8988T (cell line): ENCODE measurements at places on chromosomes 11 and 22.

DNA sequence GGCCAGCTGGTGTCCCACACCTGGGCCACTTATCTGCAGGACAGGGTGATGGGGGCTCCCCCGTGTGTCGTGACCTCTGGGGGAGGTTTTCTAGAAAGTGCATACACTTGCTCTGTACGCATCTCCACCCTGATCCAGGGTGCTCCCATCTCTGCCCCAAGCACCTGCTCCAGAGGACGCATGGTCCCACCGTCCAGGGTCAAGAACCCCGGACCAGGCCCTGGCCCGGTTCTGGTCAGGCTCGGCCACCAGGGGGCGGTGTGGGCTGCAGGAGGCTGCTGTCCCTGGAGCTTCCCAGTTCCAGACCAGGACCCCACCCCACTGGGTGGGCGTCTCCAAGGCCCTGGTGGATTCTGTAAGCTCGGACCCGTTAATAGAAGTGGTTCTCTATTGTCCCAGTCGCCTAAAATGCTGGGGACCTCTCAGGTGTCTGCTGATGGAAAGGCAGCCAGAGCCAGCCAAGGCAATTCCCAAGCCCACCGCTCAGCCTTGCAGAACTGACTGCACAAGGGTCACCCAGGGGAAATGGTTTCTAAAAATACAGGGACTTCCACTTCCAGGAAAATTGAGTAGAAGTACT lies 34.7 kb upstream of the SEPTIN5 start:
- no peak for DNase-seq

DNA sequence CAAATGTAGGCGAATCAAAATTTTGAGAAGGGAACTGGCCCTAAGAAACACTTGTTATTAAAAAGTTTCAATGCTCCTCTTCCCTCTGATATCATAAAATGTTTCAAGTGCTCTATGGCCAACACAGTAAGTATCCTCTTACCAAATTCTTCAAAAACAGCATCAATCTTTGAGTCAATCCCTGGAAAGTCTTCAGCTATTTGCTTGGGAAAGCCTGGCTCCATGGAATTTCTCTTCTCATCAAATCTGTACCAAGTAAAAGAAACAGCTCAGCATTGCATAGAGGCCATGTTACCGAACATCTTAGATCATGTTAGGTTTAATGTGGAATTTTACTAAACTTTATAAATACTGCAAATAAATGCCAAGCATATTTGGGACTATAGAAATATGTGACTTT lies 6.3 kb downstream of the MMP3 start:
- no peak for DNase-seq

- no peak for DNase-seq
Measured at GRCh38 chr11:76859708-76860227, 950 bp upstream of the ACER3 start.

GRCh38 chr11:17384002-17384511 lies 4.4 kb downstream of the KCNJ11 start:
- DNase-seq: no peak

DNA sequence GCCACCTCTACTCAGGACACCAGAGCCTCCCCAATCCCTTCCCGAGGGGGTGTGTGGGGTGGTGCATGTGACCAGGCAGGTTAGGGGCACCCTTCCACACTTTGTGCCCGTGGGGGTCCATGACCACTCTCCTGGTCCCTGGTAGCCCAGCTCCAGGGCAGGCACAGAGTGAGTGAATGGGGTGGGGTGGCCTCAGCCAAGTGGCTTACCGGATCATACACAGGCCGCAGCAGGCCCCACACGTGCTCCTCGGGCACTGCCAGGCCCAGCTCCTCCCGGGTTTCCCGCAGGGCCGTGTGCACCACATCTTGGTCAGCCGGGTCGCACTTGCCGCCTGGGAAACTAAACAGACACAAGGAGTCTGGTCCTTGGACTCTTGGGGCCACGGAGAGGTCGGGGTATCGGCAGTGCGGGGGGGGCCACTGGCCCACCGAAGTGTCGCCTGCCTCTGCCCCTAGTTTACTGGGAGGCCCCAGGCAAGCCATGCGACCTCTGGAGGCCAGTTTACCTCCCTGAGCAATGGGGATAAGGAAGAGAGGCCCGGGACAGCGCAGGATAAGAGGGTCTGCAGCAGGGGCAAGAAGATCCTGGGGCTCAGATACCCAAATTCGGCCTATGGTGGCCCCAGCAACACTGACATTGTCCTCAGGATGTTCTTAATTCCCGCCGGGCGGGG lies 889 bp downstream of the NUDT8 start:
- no peak for DNase-seq

GRCh38 chr11:90468923-90469322 lies 246.1 kb upstream of the CHORDC1 start:
- no peak for DNase-seq

GRCh38 chr11:122441666-122442035 lies 213.9 kb upstream of the UBASH3B start:
- DNase-seq: no peak

DNA sequence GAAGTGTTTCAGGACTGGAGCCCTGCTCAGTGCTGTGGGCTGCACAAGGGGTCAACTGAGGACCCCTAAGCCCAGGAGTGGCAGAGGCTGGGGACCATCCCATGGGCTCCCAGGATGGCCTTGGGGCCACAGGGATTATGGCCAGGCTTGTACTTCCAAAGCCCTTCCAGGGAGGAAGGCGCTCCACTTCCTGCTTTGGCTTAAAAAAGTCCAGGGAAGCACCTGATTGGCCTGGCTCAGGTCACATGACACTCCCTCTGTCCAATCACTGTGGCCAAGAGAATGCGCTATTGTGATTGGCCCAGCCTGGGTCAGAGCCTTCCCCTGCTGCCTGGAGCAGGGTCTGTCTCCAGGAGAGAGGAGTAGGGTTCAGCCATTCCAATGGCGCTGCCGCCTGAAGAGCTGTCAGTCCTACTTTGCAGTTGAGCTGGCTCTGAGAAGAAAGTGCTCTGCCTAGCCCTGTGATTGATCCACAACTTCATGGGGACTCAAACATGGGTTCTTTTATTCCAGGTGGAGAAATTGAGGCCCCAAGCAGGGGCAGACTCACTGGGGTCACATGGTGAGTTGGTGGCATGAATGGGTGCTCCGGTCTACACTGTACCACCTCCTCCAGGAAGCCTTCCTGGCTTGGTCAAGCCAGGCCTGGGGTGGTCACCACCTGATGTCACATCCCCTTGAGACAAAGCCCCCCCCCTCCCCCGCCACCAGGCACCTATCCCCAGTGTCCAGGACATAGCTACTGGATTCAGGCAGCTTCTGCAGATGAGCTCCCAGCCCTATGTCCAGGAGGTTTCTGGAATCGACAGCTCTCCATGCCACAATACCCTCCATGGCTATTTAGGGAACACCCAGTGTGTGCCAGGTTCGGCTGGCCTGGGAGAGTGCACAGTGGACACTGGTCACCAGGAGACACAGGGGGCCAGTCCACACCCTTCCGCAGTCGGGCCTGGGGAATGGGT lies 48.2 kb downstream of the RTN4R start:
- DNase-seq: no peak

- no peak for DNase-seq
Measured at GRCh38 chr11:70844387-70844786, 408.0 kb downstream of the SHANK2 start.

DNA sequence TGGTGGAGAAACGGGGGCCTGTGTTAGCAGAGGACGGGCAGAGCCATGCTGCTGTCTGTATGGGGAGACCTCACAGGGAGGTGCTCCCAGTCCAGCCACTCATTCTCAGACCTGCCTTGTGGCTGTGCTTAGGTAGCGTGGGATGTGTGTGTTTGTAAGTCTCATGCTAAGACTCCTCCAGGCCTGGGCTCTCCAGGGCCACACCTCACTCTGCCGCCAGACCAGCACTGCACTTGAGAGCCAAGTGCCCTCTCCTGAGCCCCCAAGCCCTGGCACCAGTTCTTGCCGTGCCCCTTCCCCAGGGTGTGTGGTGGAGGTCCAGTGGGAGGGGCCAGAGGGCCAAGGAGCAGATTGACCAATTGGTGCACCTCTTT lies 108.8 kb downstream of the BCR start:
- no peak for DNase-seq

GRCh38 chr11:2428322-2428795 lies 16.0 kb downstream of the TRPM5 start:
- peak; percentile 95 for DNase-seq

DNA sequence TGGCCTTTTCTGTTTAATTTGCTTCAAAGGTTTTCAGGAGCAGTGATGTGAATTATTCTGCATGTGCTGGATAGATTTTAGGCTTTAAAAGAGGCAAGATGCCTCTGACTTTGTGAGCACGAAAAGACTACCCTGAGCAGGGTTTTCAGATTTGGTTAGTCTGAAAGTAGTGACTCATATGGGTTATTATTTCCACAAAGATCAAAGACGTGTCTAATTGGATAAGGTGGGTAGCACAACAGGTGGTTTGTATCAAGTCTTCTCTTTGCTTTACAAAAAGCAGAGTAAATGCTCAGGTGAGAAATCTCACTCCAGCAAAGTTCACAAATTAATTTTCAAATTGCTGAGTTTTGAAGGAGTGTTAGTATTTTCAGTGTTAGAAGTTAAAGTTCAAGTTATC lies 37.6 kb upstream of the DBX1 start:
- DNase-seq: no peak

- no peak for DNase-seq
Measured at GRCh38 chr22:49871482-49871881, 17.8 kb downstream of the ZBED4 start.

- DNase-seq: no peak
Measured at GRCh38 chr11:58674609-58675008, 52.1 kb downstream of the CNTF start.

DNA sequence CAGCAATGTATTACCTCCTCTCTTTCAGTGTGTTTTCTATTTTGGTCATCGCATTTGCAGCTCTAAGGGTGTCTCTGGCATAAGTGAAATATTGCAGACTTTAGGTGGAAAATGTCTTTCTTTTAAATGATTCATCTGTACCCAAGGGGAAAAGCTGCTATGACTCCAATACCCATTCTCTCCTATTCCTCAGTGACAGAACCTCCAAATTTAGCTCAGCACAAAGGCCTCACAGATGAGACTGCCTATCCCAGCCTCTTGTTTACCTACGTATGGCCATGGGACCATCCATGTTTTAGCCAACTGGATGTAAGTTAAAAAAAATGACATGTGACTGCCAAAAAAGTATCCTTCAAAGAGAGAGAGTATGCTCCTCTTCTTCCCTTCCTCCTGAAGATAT lies 7.9 kb downstream of the MTMR2 start:
- no peak for DNase-seq

DNA sequence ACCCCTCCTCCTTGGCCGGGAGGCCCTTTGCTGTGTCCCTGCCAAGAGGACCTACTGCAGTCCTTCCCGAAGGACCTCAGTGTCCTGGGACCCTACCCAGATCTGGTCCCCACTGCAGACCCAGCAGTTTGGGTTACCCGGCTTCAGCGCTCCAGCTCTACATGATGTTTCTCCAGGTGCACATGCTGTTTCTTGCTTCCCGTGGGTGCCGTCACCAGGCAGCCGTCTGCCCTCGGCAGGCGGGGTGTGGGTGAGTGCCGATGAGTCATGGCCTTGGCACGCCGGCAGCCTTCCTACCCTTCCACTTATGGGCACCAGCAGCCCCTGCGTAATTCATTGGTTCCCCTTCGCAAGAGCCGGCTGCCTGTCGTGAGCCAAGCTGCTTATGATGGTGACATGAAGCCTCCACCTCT lies 101.8 kb downstream of the BCR start:
- DNase-seq: peak; percentile 83

- no peak for DNase-seq
Measured at GRCh38 chr11:67483831-67484665, 1.2 kb downstream of the AIP start.

DNA sequence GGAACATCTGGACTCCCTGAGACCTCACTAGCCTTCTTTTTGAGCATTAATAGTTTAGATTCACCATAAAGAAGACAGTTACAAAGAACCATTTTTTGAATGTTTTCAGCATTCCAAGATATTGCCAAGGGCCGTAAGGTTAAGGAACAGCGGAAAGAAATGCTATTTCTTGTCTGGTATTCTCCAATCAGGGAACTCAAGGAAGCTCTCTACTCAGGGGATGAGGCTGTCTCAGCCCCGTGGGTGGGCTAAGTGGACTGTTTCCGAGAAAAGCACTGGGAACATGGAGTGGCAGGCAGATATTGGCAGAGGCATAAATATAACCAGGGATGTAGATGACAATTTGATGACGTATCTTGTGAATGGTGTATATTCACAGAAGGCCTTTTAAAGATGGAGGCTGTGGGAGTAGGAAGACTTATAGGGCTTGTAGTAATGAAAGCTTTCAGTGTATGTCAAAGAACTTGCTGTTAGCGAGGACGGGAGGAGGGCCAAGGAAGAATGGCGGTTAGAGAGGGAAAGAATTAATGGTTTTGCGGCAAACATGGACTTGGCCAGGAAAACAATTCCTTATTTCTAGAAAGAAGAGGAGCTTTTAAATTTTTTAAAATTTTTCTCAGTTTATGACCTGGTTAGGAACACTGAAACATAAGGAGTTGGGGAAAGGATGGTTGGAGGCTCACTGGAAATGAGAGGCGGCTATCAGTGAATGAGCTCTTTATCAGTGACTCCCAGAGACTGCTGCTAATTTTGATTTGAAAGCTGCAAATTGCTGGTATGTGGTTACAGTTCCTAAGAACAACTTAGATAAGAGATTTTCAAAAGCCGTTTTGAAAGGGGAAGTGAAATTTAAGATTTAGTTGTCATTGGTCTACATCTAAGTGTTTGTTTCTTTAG lies 64.6 kb downstream of the ST3GAL4 start:
- DNase-seq: no peak

- DNase-seq: no peak
Measured at GRCh38 chr11:12354750-12355545, 22.4 kb upstream of the PARVA start.

- DNase-seq: no peak
Measured at GRCh38 chr11:111589886-111590499, 12.3 kb upstream of the SIK2 start.

- no peak for DNase-seq
Measured at GRCh38 chr22:37126383-37126782, 16.9 kb upstream of the TMPRSS6 start.

- DNase-seq: no peak
Measured at GRCh38 chr11:68686486-68686885, 2.1 kb downstream of the GAL start.

DNA sequence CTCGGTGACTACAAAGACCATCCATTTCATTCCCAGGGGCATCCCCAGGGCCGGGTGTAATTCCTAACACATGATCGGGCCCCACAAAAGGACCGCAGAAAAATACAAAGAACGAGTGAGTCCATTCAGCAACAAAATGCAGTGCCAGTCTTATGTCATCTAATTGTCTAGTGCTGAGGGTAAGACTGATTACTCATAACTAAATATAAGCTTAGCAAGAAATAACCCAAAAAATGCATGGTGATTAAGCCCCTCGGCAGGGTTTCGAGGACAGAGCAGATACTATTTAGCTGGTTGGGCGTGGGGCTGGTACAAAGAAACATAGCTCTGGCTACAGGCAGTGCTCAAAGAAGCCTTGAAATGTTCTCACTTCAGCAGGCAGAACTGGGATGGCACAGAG lies 1078.9 kb downstream of the OPCML start:
- DNase-seq: no peak
